Dermis microvascular lymphatic vessel endothelial cell (primary cell): ENCODE measurements at places on chromosomes 6 and 20.
A peak's percentile ranks its signal among the peaks of the same experiment; 100 is the strongest.

GRCh38 chr6:128172752-128173682, 272.2 kb upstream of the THEMIS start:
- DNase-seq = no peak

DNA sequence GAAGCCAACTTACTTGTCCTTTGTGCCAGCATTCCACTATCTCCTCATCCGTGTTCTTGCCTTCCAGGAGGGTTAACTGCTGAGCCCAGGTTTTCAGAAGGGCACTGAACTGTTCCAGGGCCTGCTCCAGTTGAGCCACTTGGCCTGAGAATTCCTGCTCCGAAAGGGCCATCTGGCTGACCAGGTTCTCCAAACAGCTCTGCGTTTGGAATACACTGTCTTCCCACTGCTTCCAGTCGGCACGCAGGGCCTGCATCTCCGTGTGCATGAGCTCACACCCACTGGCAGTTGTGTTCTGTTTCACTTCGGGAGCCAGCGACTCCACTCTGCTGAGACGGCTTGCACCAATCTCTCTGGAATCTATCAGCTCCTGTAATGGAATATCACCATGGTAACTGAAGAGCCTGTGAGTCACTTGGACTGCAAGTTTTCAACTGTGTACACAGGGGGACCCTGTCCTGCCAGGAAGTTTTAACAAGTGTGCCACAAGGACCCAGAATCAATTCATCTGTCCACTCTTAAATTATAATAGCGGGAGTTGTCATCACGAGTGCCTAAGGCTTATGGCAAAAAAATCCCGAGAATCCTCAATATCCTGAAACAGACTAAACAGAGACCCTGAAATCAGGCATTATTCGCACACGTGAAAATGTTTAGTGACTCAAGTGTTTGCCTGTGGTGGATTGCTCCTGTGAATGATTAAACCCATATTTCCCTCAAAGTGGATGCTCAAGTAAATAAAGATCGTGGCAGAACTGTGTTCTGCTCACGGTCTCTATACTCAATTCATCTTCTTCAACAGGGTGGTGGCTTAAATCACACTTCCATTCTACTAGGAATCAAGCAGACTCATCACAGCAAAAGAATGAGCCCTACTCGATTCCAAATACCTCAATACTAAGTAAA, 255.9 kb downstream of the SYNE1 start:
- DNase-seq = peak; percentile 96

- DNase-seq = no peak
Measured at GRCh38 chr6:149128489-149129145, 188.9 kb upstream of the TAB2 start.

DNA sequence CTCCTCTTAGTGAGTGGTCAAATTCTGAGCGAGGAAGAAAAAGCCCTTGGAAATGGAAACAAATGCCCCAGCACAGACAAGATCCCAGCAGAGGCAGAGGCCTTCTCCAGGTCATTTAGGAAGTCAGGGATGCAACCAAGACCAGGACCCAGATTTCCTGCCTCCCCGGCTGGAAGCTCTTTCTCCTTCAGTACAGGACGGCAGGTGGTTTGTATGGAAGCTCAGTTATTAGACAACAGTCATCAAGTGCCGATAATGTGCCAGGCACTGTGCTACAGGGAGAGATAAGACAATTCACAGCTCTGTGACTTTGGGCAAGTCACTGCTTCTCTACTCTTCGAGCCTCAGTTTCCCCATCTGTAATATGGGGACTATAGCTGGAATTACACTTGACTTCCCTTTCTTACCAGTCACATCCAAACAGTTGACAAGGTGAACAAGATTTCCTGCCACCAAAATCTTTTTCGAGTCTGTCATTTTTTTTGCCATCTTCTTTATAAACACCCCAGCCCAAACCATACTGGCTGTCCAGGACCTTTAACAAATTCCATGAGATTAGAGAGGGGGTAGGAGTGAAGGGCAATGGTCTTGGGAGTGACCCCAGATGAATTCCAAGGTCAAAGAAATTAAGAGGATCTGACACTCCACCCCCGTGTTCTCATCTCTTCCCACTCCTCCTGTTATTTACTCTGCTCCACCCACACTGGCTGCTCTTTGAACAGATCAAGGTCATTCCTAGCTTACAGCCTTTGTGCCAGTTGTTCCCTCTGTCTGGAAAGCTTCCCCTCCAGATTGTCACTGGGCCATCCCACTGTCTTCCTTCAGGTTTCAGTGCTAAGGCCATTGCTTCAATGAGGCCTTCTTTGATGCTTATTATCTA, 6.0 kb downstream of the MMP9 start:
- no peak for DNase-seq

GRCh38 chr6:42029881-42030280, 20.4 kb upstream of the TAF8 start:
- DNase-seq = no peak

GRCh38 chr6:108777536-108777935, 70.7 kb upstream of the ARMC2 start:
- DNase-seq = no peak

- DNase-seq = peak; percentile 63
Measured at GRCh38 chr6:28648035-28648877, 122.6 kb downstream of the GPX5 start.
